Activated CD4-positive, alpha-beta T cell treated with anti-CD3 and anti-CD28 coated beads, Interleukin-2, amount 10 ng/mL, durations not matched to agents 24 days and 14 days (primary cell): ENCODE measurements at places on chromosomes 6 and 20. TPM values are rescaled to one million over a fixed set of nuclear protein-coding genes. Genes with fewer than 3 reads are reported as not detected.

- no peak for DNase-seq
Observed at GRCh38 chr6:130203370-130203769, 19.4 kb downstream of the SAMD3 start.

GRCh38 chr6:5132731-5133130 lies 47.6 kb downstream of the PPP1R3G start:
- DNase-seq, result no peak

GRCh38 chr20:31496761-31497295 lies 17.4 kb upstream of the HM13 start:
- no peak for DNase-seq

DNA sequence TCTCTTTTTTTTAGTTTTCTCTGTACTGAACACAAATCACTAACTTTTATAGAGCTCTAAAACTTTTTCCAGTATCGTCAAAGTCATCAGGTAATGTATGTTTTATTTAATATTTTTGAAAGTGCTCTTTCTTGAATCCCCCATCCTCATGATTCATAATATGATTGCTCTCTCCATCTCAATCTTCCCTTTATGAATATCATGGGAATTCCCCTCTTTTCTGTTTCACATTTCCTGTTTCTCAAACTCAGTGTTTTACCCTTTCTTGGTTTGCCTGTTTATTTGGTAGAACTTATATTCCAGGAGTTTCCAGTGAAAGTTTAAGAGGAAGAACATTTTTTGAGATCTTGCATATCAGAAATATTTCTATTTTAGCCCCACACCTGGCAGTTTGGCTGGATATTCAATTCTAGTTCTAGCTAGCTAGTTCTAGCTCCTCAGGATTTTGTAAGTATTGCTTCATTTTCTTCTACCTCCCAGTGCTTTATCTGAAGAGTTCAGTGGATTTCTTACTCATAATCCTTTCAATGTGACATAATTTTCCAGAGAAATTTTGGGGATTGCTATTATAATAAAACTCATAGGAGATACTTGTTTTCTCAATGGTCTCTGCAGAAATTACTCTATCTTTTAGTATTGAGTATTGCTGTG lies 6.1 kb upstream of the C6orf58 start:
- DNase-seq, result no peak

GRCh38 chr6:85945459-85946185 lies 302.9 kb upstream of the SYNCRIP start:
- DNase-seq, result no peak

GRCh38 chr6:40796260-40797221 lies 209.4 kb upstream of the LRFN2 start:
- no peak for DNase-seq

GRCh38 chr6:23510778-23511510 lies 615.1 kb upstream of the NRSN1 start:
- DNase-seq, result no peak

The MYBL2 gene
- total RNA-seq, result 108 and 110 TPM in 2 replicates

DNA sequence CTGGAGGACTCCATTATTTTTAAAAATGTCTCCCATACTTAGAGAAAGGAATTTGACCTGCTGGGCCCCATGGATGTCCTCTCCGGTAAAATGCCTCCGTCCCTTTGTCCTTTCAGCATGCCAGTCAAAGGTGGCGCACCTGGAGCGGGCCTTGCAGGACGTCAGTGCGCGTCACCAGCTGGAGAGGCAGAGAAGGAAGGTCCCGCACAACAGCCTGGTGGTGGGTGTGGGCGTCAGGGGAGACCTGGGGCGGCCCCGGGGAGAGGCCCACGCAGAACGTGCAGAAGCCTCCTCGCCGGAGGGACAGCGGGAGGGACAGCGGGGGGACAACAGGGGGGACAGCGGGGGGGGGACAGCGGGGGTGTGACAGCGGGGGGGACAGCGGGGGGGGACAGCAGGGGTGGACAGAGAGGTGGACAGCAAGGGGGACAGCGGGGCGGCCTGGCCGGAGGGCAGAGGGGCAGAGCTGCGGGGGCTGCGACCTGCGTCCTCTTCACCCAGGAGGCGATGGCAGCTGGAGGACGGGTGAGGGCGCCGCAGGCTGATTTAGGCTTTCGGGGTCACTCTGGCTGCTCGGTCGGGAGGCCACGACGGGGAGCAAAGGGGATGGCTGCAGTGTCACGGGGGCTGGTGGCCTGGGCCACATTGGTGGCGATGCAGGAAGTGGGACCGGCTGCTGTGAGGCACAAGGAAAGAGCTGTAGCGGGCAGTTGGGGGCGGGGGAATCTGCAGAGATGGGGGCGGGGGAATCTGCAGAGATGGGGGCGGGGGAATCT lies 859 bp upstream of the KIF25 start:
- DNase-seq, result peak; percentile 58

DNA sequence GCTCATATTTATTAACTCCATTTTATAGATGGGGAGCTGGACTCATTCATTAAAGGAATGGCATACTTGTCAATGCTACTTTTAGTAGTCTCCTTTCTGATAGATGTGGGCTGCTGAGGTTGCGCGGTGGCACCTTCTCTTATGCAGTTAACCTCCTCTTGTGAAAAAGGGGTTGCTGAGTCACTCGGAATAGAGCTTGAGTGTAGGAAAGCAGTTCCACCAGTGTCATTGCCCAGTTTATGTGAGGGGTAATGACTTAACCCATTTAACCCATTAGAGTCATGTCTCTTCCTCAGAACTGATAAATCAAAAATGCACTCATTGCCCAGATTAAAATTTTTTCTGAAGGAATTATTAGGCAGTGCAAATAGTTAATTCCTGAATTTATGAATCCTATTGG lies 6.3 kb downstream of the MAPK14 start:
- no peak for DNase-seq

GRCh38 chr6:167237438-167238145 lies 53.5 kb upstream of the UNC93A start:
- no peak for DNase-seq
